PC-3 (cell line): ENCODE measurements at places on chromosomes 16 and 17.

DNA sequence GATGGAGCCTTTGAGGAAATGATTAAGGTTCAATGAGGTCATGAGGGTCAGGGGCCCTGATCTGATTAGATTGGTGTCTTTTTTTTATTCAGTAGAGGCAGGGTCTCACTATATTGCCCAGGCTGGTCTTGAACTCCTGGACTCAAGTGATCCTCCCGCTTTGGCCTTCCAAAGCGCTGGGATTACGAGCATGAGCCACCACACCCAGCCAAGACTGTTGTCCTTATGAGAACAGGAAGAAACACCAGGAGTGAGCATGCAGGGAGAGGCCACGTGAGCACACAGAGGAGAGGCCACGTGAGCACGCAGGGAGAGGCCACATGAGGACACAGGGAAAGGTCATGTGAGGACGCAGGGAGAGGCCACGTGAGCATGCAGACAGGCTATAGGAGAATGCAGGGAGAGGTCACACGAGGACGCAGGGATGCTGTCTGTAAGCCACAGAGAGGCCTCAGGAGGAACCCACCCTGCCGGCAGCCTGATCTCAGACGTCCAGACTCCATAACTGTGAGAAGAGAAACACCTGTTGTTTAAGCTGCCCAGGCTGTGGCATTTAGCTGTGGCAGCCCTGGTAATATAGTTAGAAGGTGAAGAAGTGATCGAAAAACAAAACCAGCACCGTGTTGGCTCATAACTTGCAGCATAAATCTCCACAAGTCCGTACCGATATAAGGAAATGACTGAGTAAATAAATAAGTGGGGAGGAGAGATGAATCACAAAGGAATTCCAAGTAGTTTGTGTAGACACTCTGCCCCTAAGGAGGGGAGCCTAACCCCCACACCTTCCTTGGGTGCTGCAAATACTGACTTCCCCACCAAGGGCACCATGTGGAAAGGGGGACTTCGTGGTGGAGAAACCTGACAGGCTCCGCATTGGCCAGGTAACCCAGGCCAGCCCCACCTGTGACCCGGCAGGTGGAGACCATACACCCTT lies 14.6 kb upstream of the CSNK1D start:
- DNase-seq = peak; percentile 88

DNA sequence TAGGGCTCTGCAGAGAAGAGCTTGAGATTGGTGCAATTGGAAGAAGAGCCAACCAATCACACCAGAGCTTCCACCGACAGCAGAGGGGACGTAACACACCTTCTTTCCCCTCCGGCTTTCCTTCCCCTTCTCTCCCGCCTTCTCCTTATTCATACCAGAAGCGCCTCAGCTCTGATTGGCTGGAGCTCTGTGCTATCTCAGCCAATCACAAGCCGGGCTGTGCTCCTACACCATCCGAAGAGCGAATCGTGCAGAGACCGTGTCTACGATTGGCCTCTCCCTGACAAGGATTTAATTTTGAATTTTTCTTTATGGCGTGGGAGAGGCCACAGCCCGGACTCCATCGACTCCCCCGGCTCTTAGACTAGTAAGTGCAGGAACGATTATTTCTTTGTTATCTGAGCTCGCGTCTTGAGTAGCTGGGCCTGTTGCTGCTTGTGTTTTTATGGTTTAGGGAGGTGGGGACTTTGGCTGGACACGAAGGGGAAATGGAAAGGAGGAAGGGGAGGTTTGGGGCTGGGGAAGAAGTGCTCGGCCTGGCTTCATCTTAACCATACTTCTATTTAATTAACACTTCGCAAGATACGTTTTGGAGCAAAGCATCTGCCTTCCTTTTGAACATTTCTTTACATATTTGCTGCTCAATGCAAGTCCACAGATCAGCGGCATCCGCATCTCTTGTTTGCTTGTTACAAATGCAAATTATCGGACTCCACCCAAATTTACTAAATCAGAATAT lies at the start of gene PRR11:
TSS of gene PRR11 (plus strand) at position 308 of the 739 bp plus-strand sequence. CDS start 14,007 bp downstream, outside the sequence.
- no peak for DNase-seq

DNA sequence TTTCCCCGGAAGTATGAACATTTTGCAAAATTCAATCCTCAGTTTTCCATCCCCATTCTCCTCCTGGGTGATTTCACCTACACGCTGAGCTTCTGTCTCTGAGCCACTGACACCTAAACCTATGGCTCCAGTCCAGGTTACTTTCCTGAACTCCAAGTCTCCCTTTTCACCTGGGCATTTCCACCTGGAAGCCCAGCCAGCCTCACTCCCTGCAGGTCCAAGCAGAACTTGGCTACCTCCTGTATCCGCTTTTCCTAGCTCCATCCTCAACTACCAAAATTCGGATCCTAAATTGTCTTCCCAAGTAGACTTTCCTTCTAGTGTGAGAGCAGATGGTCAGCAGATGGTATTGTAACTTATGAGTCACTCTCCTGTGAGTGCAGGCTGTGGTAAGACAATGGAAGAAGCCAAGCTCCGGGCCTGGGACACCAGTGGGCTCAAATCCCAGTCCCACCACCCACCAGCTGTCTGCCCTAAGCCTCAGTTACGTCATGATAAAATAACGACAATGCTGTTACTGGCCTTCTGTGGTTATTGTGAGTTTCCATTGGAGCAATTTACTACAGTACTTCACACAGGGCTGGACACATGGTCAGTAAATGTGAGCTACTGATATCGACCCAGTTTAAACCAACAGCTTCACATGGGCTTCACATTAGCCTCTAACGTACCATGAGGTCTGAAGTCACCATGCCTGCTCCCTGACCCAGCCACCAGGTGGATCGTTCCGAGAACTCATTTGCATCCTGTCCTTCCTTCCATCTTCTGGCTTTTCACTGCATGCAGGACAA lies 33.3 kb downstream of the PECAM1 start:
- DNase-seq = peak; percentile 76

- peak; percentile 86 for DNase-seq
These were observed 47.4 kb downstream of the RAI1 start for GRCh38 chr17:17728550-17729251.

DNA sequence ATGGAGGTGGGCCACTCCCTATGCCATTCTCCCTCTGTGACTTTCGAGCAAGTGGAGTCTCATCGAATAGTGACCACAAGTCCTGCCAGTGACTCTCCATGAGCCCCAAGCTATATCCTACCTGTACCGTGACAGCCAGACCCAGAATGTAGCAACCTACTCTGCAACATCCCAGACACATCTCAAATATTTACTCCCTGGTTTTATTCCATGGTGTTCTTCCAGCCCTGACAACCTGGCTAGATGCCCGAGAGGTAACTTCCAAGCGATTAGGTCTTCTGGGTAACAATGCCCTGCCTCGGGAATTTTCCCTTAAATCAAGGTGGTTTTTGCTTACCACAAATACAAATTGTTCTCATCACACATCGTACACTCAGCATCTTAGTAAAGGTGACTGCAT lies 211.7 kb downstream of the ZFHX3 start:
- no peak for DNase-seq

DNA sequence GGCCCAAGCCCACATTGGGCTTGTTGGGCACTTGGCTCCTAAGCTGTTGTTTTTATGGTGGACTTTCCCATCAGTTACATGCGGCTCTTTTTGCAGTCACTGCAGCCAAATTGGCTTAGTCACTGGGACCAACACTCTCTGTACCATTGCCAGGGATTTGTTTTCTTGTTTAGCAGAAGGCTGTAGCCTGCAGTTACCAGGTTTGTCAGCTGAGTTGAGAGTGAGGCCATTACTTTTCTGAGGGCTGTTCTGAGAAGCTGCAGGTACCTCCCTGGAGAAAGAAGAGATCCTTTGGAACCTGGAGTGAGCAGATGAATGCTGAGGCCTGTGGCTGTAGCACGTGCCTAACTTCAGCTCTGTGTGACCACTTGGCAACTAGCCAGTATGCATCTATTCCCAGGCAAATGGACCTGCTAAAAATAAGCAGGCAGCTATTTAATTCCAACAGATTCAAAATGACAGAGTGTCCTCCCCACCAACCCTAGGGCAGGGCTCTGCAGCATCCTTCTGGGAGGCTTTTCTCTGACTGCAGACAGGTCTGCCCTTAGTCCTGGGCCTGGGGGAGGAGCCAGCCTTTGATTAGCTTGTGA lies 12.9 kb downstream of the AKAP1 start:
- peak; percentile 73 for DNase-seq

DNA sequence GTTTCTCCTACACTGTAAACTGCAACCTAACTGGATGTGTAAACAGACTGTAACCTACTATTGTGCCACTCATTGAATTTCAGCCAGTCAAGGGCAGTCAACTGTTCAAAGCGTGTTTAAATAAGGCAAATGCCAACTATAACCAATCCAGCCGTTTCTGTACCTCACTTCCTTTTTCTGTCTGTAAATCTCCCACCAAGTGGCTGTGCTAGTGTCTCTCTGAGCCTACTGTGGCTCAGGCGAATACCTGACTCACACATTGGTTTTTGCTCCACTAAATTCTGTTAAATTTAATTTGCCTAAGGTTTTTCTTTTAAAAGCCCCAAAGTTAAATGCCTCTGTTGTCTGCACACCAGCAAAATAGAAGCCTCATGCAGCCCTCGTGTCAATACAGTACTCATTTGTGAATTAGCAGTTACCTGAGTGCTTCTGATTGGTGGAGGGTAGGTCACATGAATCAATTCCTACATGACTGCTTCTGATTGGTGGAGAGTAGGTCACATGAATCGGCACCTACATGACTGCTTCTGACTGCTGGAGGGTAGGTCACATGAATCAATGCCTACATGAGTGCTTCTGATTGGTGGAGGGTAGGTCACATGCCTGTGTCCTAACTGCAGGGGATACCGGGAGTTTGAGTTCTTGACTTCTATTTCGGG lies 31.1 kb upstream of the CCR7 start:
- DNase-seq = no peak

DNA sequence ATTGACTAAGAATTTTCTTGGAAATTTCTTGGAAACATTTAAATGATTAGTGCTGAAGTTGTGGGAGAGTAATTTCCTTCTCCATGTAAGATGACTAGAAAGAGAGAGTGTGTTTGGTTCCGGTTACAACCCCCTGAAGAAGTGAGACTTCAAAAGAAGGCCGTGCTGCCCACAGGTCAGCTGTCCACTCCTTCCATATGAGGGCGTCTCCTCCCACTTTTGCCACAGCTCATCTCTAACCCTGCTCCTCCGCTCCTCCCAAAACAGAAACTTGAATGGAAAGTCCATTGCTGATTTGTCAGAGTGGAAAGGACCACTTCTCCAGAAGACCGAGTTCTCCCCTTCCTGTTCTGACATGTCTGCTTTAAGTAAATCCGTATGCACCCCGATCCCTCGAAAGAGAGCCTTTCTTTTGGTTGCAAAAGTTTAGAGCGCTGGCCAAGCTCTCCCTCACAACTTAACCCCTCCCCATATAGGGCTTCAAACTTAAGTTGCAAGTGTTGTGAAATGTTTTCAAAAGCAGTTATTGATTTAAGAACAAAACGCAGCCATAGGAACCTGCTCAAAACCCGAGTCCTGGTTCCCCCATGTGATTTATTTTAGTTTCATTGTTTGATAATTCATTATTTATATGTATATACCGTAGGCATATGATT lies 129.5 kb downstream of the SOCS1 start:
- no peak for DNase-seq

DNA sequence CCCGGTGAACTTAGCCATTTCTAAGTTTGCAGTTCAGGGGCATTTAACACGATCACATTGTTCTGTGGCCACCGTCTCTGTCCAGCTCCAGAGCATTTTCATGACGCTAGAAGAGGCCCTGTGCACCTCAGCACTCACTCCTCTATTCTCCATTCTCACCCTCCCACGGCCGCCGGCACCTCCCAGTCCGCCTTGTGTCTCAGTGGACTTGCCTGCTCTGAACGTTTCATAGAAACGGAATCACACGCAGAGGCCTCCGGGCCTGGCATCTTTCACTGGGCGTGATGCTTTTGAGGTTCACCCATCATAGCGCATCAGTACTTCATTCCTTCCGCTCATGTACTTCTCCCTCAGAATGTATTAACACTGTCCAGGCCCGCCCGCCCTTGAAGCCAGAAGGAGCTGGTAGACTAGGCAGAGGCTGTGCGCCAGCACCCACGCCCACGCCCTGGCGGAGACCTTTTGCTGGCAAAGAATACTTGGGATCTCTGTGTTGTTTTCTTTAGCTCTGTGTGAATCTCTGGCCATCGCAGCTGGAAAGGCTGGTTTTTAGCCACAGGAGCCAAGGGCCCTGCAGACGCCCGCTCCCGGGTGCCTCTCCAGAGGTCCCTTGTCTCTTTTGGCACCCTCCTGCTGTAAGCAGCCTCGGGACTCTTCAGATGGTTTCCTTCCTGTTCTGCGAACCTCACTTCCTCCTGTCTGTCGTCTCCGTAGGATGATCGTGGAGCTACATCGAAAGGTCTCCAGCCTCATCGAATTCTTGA lies 23.4 kb upstream of the JPT2 start:
- no peak for DNase-seq

GRCh38 chr17:56142781-56143180 lies 10.5 kb upstream of the ANKFN1 start:
- no peak for DNase-seq

DNA sequence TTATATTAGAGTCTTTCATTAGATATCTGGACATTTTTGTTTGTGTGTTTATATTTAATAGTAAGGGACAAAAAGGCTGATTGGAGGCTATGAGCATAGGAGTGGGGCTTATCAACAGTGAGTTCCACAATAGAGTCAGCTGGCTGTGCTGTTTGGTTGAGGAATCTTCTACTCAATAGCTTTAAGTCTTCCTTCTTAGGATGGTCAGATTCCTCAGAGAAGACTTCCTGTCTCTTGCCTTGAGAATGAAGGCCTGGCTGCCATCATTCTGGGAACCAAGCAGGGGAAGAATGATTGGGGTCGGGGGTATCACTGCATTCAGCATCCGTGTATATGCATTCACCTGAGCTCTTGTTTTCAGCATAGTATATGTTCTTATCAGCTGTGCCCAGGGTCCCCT lies 31.9 kb upstream of the ABCC11 start:
- no peak for DNase-seq

DNA sequence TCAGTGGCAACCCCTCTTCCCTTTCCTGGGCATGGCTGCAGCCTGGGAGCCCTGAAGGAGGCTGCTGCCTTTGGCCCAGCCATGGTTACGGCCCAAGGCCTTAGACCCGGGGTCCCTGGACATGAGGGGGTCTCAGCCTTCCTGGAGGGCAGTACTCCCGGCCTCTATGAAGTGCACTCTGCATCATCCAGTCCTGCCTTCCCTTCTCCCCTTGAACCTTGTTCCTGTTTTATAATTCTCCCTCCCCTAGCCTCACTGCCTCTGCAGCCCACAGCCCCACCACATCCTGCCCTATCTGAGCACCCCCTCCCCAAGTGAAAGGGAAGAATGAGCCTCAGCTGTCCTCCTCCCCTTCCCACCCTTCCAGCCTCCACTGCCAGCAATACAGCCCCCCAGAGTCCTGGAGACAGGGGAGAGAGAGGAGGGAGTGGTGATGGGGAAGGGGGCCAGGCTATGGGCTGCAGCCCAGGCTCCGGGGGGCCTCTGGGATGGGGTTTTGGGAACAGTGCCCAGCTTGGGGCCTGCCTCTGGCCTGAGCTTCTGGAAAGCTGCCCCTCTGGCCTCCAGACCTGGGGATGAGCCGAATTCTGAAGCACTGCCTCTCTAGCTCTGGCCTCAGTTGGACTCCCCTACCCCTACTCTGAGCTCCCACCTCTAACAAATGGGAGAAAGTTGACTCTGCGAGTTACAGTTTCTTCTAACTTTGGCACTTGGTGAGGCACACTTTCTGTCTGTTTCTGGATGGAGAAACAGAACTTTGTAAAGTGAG lies 7.6 kb downstream of the CCR7 start:
- DNase-seq = no peak

- DNase-seq = no peak
These were observed 458 bp downstream of the GFOD2 start for GRCh38 chr16:67718668-67719047.

- DNase-seq = no peak
These were observed 202.6 kb upstream of the MYOCD start for GRCh38 chr17:12463102-12463501.

GRCh38 chr16:1923299-1924034 lies 5.3 kb upstream of the HS3ST6 start:
- DNase-seq = peak; percentile 46
